ENCODE measurements at places on chromosomes 13 and 19. TPM values are rescaled to one million over a fixed set of nuclear protein-coding genes. Genes with fewer than 3 reads are reported as not detected.

GRCh38 chr19:5246554-5247155, 94.0 kb downstream of the PTPRS start:
- no peaks in the 10 kb centered on the region for H3K27me3 ChIP-seq
- no peaks in the 10 kb centered on the region for H3K4me1 ChIP-seq
- H3K27ac ChIP-seq, result no peak overlapping the region
- DNase-seq, result no peak
- no peaks in the 10 kb centered on the region for H3K36me3 ChIP-seq

DNA sequence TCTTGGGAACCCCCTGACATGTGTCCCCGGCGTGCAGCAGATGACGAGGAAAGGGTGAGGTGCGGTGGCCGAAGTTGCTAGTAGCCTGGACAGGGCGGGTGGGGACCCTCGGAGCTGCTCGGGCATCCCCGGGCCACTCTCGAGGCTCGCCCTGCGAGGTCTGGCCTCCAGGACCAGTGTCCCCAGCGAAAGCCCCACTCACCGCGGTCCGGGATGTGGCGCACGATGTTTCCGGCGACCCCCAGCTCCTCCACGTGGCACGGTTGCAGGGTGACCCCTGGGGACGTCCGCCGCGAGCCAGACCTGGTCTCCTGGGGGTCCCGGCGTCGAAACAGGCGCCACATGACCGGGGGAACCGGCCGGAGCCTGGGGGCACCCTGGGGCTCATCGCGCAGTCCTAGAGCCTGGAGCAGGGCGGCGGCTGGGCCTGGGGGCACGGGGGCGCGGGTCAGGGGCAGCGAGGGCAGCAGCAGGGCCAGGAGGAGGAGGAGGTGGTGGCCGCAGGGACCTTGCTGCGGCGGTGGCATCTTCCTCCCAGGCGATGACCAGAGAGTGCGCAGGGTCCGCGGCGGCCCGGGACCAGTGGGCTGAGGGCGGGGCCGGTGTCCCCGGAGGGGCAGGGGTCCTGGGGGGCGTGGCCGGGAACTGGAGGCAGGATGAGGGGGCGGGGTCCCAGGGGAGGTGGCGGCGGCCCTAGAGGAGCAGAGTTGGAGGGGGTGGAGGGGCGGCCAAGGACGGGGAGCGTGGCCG, 26.0 kb downstream of the CERS1 start:
- peaks cover 3% of the 10 kb centered on the region for H3K27me3 ChIP-seq
- H3K4me1 ChIP-seq, result peaks cover 5% of the 10 kb centered on the region
- H3K27ac ChIP-seq, result no peak overlapping the region

- H3K4me1 ChIP-seq, result peaks cover 35% of the 10 kb centered on the region
- H3K27ac ChIP-seq, result no peak overlapping the region
- H3K4me3 ChIP-seq, result no peak overlapping the region
- H3K36me3 ChIP-seq, result peaks cover 46% of the 10 kb centered on the region
These were observed 5.5 kb downstream of the RPL28 start for GRCh38 chr19:55391191-55391670.

The CEACAM1 gene
- total RNA-seq, result 9.6 TPM

DNA sequence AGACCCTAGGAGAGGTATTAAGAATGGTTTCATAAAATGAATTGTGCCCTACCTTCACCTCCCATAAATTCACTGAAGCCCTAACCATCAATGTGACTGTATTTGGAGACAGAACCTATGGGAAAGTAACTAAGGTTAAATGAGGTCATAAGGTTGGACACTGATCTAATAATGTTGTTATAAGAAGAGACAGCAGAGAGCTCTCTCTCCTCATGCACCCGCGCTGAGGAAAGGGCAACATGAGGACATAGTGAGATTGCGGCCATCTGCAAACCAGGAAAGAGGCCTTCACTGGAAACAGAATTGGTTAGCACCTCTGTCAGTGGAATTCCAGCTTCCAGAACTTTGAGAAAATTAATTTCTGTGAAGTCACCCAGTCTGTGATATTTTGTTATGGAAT, 1396.1 kb upstream of the MIR17HG start:
- no peaks in the 10 kb centered on the region for H3K4me1 ChIP-seq
- no peak overlapping the region for H3K27ac ChIP-seq
- H3K36me3 ChIP-seq, result no peaks in the 10 kb centered on the region
- no peak for DNase-seq
